Activated CD4-positive, alpha-beta T cell treated with anti-CD3 and anti-CD28 coated beads for 24 hours (primary cell): ENCODE measurements at places on chromosomes 3 and 15.

- no peak for DNase-seq
These were observed 493.4 kb upstream of the ALCAM start for GRCh38 chr3:104873331-104873730.

DNA sequence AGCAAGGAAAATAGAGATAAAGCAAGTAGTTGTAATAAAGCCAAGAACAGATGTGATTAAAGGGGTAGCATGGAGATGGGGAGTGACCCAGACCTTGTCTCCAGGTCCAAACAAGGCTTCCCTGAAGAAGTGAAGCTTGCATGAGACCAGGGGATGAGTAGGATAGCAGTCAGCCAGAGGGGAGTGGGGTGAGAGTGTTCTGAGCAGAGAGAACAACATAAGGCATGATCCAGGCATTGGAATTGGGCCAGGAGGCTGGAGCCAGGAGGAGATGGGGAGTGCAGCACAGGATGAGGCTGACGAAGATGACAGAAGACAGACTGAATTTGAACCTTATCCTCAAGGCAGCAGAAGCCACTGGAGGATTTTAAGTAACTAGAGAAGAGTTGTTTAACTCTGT, 7.2 kb downstream of the TMOD2 start:
- DNase-seq = no peak

DNA sequence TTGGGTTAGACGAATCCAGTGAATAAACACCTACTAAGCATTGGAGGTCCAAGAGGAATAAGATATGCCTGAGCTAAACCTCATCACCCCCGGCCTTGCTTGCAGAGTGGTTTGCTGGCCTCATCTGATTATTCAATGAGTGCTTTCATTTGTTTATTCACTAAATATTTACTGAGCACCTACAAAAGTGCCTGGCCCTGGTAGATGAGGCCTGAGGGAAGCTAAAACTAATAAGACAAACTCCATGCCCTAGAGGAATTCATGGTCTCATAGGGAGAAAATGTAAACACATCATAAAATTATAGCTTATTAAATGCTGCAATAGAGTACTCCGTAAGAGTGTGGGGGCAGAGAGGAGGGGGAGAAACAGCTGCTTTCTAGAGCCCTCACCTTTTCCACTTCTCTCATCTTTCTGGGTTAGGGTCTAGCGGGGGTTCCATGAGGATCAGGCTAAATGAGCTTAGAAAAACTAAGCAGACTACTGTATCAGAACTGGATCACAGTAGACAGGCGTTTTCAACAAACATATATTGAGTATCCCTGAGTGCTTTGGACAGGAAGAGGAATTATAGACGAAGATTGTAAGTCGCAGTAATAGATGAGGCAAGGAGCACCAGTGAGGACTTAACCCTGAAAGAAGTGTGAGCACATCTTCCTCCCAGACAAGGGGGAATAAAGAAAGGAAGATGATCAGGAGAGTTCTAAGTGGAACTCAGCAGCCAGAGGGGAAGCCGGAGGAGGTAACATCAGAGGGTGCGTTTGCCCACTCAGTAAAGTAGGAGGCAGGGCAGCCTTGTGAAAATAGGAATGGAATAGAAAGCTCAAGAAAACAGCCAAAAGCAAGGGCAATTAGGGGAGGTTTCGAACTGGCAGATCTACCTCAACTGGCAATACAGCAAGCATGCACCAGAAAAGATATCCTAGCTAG, 31.5 kb upstream of the LAMP3 start:
- DNase-seq = no peak

DNA sequence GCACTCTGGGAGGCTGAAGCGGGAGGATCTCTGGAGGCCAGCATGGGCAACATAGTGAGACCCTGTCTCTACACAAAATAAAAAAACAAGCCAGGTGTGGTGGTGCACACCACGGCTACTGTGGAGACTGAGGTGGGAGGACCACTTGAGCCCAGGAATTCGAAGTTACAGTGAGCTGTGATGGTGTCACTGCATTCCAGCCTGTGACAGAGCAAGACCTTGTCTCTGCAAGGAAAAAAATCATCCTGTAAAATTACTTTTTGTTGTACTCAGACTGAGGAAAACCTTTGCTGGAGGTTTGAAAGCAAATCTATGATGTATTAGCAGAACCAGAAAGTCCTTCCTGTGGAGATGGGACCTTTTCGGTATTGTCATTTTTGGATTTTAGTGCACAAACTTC, 63.3 kb downstream of the ATP1B3 start:
- no peak for DNase-seq

DNA sequence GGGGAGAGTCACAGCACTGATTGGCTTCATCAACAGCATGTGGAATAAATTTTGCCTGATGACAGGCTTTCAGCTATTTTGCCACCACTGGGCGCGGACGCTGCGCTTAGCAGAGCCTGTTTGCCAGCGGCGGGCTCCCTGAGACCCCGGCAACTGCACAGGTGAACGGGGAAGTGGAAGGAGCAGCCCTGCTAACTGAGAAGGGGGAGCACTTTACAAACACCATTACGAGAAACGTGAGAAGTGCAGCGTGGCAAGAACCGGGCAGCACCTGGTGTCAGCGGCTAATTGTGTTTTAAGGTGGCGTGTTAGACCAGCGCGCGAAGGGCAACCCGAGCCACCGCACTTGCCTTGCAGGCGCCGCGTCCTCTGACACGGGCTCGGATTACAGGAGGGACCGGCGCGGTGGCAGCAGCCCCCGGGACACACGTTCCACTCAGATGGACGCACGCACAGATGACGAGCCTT, 307.8 kb upstream of the ARRDC4 start:
- DNase-seq = no peak

- DNase-seq = no peak
These were observed 157.4 kb upstream of the SOX2 start for GRCh38 chr3:181554233-181554765.

DNA sequence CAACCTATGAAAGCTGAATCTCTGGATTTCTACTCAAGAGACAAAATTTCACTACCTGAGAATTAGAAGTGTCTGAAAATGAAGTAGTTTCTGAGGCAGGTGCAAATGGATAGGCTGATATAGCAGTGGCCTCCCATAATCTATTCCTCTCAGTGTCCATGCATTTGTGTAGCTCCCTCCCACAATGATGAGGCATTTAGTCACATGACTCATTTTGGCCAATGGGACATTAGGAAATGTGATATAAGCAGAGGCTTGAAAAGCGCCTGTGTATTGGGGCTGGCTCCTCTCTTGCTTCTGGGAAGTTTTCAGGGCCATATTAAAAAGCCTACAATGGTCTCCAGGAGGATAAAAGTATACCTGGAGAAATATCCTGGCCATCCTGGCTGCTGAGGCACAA, 79.7 kb upstream of the MRPL3 start:
- DNase-seq = no peak

GRCh38 chr15:27086149-27086548, 115.2 kb downstream of the GABRG3 start:
- DNase-seq = no peak

GRCh38 chr3:188407158-188407880, 253.4 kb downstream of the LPP start:
- DNase-seq = no peak

DNA sequence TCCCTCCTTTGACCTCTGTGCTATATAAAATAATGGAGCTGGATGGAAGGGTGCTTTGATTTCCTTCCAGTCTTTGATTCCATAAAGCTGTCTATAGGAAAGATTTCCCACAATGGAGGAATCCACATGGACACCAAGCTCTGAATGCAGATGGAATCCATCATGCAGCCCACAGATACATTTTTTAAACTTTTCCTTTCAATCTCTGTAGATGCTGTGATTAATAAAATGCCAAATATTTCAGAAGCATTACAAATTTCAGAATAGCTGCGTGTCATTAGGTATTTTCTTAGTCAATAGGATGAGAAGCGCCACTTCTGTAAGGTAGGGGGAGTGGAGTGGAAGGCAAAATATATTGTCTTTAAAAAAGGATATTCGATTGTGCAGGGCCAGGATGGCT, 489.0 kb downstream of the NTRK3 start:
- DNase-seq = no peak

- peak; percentile 41 for DNase-seq
These were observed 1.5 kb downstream of the MEGF11 start for GRCh38 chr15:66251790-66252684.

DNA sequence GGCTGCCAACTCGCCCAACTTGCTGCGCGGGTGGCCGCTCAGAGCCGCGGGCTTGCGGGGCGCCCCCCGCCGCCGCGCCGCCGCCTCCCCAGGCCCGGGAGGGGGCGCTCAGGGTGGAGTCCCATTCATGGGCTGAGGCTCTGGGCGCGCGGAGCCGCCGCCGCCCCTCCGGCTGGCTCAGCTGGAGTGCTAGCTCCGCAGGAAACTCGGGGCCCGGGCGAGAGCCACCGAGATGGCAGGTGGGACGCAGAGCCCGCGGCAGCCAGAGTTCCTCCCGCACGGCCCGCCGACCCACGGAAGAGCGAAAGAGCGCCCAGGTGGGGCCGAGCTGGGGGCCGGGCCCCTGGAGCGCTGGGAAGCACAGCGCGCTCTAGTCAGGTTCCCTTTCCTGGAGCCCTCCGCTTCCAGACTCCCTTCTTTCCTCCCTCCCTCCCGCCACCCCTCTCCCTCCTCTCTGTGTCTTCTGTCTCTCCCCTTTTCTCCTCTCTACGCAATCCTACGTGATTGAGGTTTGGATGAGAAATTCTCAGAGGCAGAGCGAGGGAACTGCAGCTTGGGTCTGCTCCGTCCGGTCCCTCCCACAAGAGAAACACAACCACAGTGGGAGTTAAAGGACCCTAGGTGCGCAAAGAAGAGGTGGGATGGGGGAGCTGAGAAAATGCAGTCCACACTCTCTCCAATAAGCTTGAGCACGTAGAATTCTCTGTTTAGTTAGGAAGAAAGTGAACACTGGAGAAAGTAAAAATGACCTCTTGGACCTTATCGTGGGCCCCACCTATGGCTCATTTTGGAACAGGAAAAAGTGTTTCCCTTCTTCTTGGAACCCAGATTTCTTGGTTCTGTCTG, 317.3 kb downstream of the FGF12 start:
- no peak for DNase-seq

GRCh38 chr3:127524296-127524896, 66.1 kb downstream of the TPRA1 start:
- DNase-seq = no peak

DNA sequence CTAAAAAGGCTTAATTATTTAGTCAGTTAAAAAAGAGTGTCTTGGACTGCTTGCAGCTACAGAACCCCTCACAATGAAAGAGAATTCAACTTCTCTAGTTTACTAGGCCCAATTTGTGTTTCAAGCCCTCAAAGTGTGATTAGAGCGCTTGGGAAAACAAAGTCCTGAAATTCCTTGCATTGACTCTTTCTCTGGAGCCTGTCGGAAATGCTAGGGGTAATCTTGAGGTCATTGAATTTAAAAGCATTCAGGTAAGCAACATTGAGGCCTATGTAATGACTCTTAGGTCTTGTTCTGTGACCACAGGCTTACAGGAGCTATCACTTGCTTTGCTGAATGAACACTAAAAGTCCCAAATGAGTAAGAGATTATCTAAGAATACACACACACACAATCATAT, 186.0 kb downstream of the NLGN1 start:
- no peak for DNase-seq

DNA sequence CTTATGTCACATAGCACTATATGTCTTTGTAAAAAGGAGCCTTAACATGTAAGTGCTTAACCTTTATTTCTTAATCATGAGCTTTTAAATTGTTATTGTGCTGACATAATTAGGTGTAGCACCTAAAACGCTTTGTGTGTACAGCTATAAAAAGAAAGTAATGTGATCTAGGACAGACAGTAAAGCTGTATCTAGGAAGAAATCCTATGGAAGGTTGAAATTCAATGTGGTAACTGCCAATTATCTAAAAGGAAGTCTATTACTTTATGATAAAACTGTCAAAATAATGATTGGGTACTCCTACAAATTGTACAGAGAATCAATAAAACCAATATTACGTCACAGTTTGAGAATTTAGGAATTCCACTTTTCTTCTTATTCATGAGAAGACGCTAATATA, 87.9 kb downstream of the CDIN1 start:
- DNase-seq = no peak

DNA sequence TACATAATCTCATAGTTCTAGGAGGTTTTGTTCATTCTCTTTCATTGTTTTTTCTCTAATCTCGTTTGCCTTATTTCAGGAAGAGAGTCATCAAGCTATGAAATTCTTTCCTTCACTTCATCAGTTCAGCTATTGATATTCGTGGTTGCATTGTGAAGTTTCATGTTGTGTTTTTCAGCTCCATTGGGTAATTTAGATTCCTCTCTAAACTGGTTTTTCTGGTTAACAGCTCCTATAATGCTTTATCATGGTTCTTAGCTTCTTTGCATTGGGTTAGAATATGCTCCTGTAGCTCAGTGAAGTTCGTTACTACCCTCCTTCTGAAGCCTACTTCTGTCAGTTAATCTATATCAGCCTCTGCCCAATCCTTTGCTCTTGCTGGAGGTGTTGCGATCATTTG, 69.4 kb upstream of the CD96 start:
- DNase-seq = no peak

GRCh38 chr3:24069045-24069444, 124.0 kb downstream of the NR1D2 start:
- DNase-seq = no peak

GRCh38 chr15:61038387-61038786, 190.7 kb downstream of the RORA start:
- no peak for DNase-seq

GRCh38 chr15:65939901-65940617, 70.8 kb downstream of the RAB11A start:
- no peak for DNase-seq

- no peak for DNase-seq
These were observed 33.5 kb downstream of the USP50 start for GRCh38 chr15:50513001-50513400.

- no peak for DNase-seq
These were observed 31.9 kb downstream of the SUSD5 start for GRCh38 chr3:33186524-33187367.

- DNase-seq = no peak
These were observed 249.8 kb downstream of the EDEM1 start for GRCh38 chr3:5437296-5437782.

- DNase-seq = no peak
These were observed 148.2 kb downstream of the BBX start for GRCh38 chr3:107670986-107671385.

DNA sequence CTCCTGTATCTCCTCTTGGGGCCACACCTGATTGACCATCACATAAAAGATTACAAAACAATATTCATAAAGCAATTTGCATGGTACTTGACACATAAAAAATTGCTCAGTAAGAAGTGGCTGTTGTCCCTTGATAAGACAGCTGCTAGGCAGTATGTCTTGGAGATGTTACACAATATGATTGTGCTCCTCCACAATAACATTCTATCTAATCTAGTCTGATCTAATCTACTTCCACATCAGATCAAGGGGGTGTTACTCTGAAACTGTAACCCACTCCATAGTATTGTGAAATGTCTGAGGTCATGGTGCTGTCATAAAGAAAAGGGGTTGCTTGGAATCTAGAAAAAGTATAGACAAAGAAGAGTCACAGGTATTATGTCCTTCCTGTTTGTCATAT, 23.4 kb upstream of the AQP9 start:
- no peak for DNase-seq

DNA sequence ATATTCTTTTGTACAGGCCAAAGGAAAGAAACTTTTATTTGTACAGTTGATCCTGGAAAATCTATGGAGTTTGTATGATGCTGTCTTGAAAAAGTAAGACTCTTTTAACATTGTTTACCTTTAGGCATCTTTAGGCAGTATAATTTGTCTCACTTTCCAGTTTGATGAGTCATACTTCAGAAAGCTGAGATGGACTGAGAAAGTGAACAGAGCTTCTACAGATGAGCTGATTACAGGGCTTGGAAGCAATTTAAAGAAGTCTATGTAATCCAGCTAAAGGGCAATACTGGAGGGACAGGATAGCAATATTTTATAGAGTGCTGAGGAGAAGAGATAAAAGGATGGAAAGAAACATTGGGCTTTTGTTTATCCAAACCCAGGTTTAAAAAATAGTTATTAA, 123.5 kb upstream of the GOLGA6L4 start:
- no peak for DNase-seq

GRCh38 chr3:129961141-129961541, 13.4 kb upstream of the TRH start:
- DNase-seq = no peak
